GM04504 (cell line): ENCODE measurements at places on chromosomes 5 and 9.

GRCh38 chr9:91458906-91459305 is 35.3 kb upstream of the NFIL3 start:
- no peak for DNase-seq

DNA sequence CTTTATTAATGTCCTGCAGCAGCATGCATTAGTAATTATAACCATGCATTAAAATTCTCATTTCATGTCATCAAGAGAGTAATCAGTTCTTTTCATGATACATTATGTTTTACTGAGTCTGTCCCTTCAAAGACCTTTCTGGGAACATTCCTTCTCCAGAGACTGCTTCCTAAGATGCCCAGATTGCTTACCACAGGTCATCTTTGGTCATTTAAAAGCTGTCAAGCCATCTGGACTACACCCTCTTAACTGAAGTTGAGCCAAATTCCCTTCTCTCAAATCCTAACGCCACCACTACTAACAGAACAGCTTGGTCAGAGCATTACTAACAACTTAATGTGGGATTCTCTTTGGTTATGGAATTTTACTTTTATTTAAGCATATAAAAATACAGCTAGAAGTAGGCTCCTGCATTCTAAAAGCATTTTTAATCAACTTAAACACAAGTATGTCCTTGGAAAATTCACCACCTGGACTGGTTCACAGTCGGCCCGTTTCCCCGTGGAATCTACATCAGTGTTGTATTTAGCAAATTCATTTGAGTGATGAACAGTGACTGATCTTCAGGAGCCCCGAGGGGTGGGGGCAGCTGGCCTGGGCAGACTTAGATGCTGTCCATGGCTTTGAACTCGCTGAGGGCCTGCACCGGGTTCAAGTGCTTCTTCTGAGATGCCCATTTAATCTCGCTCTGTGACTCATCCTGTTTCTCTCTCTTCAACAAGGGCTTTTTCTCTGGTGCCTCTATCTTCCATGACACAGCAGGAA is 92.8 kb upstream of the CCDC112 start:
- DNase-seq, result peak; percentile 61

GRCh38 chr9:29393064-29393463 is 1819.8 kb upstream of the C9orf72 start:
- DNase-seq, result no peak

GRCh38 chr9:68651280-68651893 is 53.7 kb upstream of the PIP5K1B start:
- no peak for DNase-seq

DNA sequence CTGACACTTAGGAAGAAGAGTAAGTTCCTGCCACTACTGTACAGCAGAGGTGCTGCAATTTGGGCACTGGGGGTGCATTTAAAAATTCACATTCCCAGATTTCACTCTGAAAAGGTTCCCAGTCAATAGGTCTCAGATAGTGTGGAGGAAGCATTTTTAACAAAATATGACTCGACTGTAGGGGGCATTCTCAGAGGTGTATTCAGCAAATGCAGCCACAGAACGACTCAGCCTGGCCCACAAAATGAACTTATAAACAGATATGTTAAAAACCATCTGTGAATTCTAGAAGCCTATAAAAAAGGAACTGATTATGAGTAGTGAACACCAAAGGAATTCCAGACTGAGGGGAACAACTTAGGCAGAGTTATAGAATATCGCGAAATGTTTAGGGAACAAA is 31.1 kb downstream of the MLLT3 start:
- DNase-seq, result no peak

GRCh38 chr5:177421062-177421798 is 5.2 kb upstream of the GRK6 start:
- no peak for DNase-seq

DNA sequence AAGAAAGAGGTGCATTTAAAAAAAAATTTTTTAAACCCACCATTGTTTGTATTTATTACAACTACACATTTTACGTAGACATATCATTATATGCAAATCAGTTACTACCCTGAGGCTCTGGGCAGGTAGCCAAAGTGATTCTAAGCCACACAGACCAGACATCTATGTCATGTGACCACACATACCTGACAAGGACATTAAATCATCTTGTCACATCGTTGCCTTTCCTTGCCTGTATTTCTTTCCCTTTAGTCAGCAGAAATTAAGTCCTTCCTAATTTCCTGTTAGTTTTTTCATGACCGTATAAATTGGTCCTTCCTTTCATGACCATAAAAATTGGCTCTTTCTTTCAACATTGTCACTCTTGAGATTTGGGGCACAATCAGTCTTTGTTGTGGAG is 134.2 kb upstream of the MARCHF11 start:
- no peak for DNase-seq

DNA sequence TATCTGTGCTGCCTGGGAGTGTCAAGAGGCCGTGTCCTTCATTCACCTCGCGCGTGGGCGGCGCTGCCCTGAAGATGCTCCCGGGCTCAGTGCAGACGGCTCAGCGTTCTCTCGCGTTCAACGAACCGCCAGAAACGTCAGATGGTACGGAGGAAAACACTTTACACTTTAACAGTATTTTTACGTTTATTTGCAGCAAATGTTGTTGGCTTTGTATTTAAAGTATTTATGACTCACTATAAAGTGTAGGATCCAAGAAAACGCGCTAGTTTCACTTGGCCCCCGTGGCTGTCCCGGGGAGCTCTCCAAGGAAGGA is 544 bp upstream of the ERCC6L2 start:
- no peak for DNase-seq

- DNase-seq, result no peak
Measured at GRCh38 chr9:97388721-97389238, 23.1 kb upstream of the TDRD7 start.

- no peak for DNase-seq
Measured at GRCh38 chr9:121098567-121099198, 23.9 kb downstream of the CNTRL start.

DNA sequence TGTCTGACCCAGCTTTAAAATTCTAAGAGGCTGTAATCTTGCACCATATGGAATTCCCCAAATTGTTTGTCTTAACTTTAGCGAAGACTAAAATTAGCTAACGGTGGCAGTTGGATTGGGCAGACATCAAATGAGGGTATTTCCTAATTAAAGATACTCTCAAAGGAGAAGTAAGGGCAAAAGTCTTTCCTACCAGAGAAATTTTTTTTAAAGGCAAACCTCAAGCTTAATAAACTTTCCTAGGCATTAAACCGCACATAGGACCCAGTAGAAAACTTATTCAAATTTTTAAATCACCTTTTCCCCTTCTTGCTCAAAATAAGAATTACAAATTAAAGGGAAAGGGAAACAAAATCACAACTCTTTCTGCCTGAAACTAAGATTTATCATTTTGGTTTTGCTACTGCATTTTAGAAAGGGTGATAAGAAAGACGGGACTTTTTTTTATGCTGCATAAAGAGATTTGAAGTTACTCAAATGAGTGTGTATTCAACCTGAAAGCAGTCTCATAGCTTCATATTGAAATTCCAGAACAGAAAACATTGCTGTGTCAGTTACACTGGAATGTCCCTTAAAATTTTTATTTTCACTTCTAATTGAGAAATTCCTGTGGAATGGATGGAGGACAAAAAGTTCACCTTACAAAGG is 189.1 kb upstream of the PTGER4 start:
- no peak for DNase-seq

DNA sequence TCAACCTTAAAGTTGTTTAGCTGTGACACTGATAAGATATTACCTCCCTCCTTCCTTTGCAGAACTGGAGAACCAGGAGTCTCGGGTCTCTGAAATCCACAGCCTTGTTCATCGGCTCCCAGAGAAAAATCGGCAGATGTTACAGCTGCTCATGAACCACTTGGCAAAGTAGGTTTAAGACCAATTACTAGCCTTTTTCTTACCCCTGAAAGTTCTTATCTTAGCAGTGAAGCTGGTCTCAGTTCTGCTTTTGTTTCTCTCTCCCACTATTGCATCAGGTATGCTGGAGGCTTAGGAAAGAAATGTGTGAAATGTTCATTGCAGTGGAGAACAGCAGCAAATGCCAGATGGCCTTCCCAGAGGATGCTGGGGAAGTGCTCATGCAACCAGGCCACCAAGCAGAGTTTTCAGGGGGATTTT is 287.4 kb downstream of the ARHGAP26 start:
- no peak for DNase-seq

DNA sequence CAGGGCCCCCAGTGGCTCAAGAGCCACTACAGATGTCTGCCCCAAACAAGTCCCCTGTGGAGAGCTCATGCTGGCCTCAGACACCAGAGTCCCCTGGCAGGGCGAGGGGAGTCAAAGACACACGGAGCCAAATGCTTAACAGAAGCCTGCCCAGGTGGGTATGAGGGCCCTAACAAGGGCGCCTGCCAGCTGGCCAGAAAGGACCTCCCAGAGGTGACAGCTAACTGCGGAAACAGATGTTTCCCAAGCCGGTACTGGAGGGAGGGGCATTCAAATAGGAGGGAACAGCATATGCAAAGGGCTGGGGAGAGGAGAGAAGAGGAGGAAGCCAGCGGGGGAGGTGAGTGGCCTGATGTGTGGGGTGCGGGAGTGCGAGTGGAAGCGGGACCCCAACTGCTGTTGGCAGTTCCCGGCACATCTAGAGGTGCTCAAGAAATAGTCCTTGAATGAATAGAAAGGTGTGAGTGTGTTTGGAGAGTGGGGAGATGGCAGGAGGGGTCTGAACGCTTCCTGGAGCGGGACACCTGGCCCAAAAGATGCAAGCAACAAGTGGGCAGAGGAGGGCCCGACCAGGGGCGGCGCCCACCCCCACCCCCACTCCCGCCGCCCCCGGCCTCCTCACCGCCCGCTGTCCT is 824 bp downstream of the MXD3 start:
- DNase-seq, result no peak

DNA sequence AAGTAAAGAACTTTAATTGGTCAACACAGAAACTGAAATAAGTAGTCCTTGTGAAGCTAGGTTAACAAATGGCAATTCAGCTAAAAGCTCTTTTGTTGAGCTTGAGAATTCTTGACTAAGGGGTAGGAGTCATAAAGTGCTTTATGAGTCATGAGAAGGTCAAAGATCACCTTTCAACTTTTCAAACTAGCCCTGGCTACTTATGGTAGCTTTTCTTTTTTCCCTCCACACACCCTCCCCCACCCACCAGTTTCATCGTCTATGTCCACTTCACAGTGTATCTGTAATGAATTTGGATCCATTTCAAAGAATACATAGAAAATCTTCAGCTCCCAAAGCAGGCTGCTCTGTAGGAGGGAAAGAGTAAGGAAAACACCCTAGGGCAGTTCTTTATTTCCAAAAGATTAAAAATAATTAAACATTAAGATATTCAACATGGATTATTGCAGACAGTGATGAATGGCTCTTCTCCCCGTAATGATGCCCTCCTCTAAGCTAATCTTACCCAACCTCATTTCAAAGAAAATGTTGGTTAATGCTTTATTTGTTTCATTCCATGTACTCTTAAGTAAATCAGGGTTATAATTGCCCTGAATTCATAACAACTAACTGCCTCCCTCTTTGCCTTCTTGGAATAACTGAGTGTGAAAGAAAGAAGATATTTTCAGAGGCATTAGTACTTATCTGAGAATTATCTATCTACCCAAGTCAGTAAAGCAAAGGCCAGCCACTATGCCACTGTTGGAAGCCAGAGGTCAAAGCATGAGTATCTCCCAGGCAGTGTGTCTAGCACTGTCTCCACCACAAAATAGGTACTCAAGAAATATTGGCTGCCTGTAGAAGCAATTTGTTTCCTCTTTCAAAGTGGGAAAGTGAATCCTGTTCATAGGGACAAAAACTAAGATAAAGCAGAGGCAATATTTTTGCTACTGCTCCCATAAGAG is 290.6 kb downstream of the PIK3R1 start:
- DNase-seq, result no peak

DNA sequence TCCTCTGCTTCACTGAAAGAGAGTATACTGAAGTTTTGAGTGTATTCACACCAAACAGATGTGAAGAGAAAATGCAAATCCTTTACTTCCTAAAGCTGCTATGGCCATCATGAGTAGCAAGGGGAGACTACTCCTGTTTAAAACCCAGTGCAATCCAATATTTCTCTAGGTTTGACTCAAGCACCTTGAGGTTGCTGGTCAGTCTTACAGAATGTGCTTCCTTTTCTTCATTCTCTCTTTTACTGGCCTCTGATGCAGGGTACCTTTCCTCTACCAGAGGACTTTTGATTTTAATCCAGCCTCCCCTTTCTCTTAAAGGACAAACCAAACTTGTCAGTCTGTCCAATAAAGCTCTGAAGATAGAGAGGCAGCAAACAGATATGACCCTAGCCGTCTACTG is 98.1 kb upstream of the TLE4 start:
- no peak for DNase-seq

DNA sequence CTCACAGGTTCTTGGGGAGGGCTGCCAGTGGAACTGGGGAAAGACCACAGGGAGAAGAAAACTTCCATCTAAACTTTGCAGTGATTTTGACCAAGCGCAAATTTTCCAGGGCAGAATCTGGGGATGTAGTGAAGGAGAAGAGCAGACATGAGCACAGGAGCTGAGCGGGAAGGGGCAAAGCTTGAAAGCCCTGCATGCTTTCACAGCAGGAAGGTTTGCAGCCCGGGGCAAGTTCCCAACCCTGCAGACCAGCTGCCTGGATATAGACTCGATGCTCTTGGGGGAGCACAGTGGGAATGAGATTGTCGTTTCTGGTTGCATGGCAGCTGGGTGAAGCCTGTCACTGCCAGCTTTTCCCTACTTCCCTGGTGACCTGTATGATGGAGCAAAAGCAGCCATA is 276.8 kb upstream of the RORB start:
- no peak for DNase-seq

- DNase-seq, result no peak
Measured at GRCh38 chr9:106925392-106925791, 62.4 kb downstream of the ZNF462 start.

GRCh38 chr5:170491479-170491878 is 12.3 kb upstream of the KCNIP1 start:
- DNase-seq, result peak; percentile 77

DNA sequence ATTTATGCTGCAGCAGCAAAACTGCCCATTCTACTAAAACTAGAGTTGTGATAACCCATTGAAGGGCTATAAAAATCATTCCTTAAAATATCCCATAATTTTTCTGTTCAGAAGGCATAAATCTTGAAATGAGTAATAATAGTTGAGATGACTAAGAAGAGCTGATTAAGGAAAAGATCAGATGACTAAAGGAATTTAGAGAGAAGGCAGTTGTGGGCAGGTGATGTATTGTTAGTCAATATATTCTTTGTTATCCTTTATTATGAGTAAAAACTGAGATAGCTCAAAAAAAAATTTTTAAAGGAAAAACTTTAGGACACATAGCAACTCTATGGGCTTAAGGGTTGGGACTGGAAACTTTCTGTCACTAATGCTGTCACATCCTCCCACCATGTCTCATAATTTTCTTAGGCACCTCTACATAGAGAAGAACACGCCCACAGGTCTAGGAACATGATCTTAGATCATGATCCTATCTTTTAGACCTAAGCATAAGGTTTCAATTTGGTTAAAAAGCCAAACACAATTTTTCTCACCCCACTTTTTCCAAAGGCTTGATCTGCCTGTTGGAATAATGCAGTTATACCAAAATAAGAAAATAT is 597.5 kb upstream of the MEF2C start:
- DNase-seq, result no peak
